ENCODE measurements at places on chromosomes 5 and 9.

DNA sequence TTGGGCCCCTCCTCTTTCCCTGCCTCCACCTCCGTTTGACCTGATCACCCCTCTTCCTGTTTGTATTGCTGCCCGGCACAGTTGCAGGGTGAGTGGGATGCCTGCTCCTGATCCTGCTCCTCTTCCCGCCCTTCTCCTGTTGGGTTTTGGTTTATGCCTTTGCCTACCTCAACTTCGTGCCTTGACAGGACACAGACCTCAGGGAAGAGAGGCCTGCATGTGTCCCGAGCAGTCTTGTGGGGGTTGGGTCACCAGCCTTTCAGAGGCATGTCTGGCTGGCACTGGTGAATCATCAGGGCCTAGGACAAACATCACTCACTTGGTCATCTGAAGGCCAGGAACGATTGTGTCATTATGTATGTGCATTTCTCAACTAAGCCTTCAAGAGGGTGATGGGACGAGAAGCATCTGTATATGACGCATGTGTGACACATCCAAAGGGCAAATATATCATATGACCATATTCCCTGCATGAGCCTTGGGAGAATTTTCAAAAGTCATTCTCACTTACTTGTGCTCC is 56.9 kb downstream of the NPR3 start:
- peak; percentile 98 for DNase-seq

- DNase-seq: no peak
Observed at GRCh38 chr5:56699538-56699937, 115.8 kb upstream of the MAP3K1 start.

GRCh38 chr9:85511746-85512145 is 230.0 kb downstream of the AGTPBP1 start:
- no peak for DNase-seq

- no peak for DNase-seq
Observed at GRCh38 chr5:1542781-1543180, 19.0 kb upstream of the LPCAT1 start.

DNA sequence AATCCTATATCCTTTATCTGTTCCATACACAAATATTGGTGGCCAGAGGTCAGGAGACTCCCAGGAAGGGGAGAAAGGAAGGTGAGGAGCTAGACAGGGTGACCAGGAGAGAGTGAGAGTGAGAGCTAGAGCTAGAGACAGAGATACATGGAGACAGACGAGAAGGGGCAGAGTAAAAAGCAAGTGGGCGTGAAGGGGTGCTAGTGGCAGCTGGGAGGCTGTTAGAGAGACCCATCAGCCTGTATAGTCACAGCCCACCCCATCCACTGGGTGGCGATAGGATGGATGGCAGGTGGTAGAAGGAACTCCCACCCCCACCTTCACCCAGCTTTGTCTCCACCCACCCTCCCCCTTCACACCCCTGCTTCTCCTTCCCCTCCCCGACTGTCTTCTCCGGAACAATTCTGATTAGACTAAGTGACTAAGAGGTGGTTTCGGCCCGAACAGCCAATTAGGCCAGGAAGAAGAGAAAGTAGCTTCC is 32.8 kb downstream of the PCDH1 start:
- no peak for DNase-seq

GRCh38 chr9:16202914-16203728 is 650.3 kb downstream of the CCDC171 start:
- DNase-seq: peak; percentile 86

DNA sequence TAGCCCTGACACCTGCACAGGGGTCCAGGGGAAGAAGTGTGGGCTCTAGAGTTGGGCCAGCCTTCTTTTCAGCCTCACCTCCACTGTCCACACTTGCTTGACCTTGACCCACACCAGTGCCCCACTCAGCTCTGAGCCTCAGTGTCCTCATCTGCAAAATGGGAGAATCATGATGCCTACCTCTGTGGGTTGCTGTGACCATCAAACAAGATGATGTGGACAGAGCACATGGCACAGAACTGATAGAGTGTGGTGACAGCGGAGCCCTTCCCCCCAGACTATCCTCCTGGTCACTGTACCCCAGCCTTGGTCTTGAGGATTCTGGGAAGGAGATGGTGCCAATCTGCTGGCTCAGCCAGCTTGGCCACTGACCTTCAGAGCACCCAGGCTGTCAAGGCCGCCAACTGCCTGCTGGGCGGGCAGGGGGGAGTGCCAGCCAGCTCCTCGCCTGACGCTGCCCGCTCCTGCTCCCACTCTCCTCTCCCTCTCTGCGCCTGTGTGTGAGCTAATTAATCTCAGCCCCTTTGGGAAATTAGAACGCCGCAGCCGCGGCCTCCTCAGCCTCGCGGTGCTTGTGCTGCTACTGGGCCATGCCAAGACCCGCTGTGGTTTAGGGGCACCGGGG is 16.7 kb downstream of the CXXC5 start:
- no peak for DNase-seq

GRCh38 chr9:33435821-33436277 is 11.5 kb downstream of the AQP3 start:
- DNase-seq: no peak

GRCh38 chr5:72154076-72154756 is 46.9 kb downstream of the MAP1B start:
- DNase-seq: no peak

GRCh38 chr9:89969156-89969675 is 364.4 kb downstream of the GADD45G start:
- no peak for DNase-seq

DNA sequence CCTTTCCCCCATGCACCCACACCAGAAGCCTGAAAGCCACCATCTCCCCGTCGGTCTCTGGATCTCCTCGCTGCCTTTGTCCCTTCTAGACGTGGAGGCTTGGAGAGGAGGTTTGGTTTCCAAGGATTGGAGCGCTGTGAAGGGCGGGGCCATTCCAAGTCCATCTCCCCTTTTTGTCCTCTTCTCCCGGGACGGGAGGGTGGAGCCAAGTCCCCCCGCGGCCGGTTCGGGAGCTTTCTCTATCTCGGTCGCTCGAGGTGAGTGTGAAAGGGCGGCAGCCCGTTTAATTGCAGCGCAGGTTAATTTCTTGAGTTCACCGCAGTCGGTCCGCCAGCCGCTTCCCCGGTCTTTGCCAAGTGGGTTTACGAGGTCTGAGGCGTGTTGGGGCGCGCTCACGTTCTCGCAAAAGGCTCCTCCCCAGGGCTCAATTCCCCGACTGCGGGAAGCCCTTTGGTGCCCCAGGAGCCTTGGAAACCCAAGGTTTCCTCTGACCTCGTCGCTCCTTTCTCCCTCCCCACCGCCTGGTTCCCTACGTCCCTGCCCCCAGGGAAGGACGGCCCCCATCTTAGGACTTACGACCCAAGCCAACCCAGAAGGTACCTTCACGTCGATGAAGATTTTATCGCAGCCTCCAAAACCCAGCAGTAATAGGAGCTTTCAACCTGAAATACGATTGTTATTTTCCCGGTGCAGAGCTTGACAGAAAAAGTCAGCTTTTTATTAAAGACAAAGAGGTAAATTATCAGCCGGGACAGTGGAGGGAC is 2.8 kb upstream of the ZNF462 start:
- no peak for DNase-seq

All from skeletal muscle cell (primary cell).